ENCODE measurements at places on chromosomes 11 and 22.

DNA sequence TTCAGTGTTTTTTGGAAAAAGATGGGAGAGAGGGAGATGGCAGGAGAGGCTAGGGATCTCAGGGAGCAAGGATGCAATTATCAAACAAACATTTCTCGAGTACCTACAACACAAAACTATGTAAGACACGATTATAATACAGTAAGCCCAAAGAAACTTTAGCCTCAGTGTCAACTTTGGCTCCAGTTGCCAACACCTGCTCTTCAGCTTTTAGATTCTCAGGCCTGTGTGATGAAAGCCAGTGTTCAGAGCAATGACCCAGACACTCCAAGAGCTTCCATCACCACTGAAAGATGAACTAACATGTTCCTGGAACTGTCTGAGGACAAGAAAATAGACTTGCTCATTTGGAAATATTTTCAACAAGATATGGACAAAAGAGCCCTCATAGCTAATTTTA lies 31.4 kb upstream of the CEP295 start:
- DNase-seq, result no peak

DNA sequence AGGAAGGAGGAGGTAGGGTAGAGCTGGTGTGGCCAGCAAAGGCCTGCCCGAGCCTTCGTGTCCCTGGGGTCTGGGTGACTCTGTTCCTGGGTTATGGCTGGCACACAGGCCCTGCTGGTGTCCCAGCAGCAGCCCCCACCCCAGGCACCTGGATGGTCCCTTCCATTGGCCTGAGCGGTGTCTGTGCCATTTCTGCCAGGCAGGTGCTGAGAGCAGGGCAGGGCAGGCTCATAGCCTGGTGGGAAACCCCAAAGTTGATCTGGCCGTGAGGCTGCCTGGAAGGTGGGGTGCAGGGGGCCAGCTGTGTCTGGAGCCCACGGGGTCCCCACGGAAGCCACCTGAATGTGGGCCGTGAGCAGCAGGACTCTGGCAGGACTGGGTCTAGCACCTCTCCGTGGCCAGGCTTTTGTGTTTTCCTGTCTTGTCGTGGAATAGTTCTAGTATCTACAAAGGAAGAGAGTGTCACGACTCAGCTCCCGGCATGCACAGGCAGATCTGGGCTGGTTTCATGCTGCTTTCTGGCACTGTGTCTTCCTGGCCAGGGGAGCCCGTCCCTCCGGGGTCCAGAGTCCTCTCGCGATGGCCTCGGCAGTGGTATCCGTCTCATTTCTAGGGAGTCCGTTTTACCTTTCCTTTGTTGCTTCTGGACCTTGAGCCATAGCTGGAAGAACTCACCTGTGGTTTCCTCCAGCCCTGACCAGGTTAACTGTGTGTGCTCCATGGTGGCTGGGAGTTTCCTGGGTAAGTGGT lies 83.7 kb downstream of the KCNQ1 start:
- no peak for DNase-seq

DNA sequence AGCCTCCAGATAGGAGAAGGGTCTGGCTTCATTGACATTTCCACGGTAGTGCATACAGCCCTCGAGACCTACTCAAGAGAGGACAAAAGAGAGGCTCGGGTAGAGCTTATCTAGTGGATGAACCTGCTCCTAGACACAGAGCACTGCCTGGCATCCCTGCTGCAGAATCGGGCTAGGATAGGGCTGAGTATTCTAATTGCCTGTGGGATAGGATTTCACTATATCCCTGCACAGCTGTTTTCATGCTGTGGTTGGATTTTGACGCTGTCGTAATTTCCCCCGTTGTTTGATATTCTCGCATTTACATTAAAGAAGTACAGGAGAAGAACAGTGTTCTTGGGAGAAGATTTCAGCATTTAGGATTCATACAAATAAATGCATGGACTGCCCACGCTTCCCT lies 107.8 kb downstream of the KIRREL3 start:
- DNase-seq, result no peak

DNA sequence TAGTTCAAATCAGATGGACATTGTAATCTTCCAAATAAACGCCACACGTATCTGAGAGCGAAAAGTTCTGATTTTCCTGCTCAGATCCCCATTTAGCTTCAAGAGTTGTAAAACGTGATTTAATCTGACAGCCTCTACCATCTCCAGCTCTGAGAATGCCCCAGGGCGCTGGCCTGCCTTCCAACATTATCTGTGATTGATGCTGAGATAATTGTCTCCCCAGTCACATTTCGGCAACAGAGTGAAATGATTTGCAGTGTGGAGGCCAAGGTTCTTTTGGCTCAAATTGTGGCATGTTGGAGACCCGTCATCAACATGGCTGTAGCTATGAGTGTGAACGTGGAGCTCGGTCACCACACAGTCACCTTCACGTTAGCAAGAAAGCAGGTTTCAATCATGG lies 283.4 kb downstream of the BRD1 start:
- no peak for DNase-seq

DNA sequence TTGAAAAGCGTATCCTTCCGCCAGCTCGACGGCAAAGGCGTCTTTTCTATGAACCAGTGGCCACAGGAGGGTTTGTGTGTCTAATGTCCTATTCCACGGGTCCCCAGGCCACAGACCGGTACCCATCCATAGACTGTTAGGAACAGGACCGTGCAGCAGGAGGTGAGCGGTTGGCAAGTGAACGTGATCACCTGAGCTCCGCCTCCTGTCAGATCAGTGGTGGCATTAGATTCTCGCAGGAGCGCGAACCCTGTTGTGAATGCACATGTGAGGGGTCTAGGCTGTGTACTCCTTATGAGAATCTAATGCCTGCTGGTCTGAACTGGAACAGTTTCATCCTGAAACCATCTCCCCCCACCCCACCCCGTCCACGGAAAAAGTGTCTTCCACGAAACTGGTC lies 62.7 kb upstream of the KCNQ1OT1 start:
- DNase-seq, result no peak

- no peak for DNase-seq
Measured at GRCh38 chr22:49365910-49366309, 461.8 kb downstream of the BRD1 start.

DNA sequence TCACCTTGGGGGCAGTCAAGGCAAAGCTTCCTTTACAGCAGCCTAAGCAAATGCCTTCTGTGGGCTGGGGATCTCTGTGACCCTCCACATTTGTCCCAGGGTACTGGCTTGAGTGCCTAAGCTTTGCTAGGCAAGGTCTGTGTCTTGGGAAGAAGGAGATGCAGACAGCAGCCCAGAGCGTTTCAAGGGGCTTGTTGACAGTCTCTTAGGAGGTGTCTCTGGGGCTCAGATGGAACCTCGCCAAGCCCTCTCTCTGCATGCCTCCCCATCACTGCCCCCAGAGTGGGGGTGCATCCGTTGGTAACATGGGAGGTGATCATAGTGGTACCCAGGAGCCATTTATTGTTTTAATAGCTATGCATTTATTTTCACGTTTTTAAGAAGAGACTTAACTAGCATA lies 29.1 kb upstream of the TMPRSS4 start:
- DNase-seq, result no peak
